ENCODE measurements at places on chromosomes 12 and 14. TPM values are rescaled to one million over a fixed set of nuclear protein-coding genes. Genes with fewer than 3 reads are reported as not detected.

The STYX gene
- total RNA-seq: 6.0 TPM

The CATSPERB gene
- 1.2 TPM for total RNA-seq

- no peak for DNase-seq
Observed at GRCh38 chr12:66449531-66449930, 147.2 kb downstream of the HELB start.

DNA sequence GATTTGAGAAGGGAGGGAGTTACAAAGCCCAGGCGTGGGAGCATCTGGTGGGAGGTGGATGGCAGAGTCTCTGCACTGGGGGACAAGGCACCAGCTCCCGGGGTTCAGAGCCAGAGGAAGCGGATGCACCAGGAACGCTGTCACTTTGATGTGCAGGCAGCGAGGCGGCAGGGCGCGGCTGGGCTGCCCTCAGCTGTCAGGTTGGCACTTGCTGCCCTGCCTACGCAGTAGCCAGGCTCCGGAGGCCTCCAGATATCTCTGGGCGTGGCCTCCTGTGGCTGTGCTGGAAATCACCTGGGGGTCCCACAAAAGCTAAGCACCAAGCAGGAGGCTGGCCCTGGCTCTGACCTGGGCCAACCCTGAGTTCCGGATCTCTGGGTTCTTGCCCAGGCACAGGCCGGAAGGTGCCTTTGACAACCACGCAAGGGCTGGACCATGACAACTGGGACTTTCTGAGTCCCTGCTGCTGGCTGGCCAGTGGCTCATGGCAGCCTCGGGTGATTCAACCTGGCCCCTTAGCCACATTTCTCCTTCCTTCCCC is 62.1 kb upstream of the MAP1LC3B2 start:
- DNase-seq: peak; percentile 10

The SIX1 gene
- total RNA-seq: not detected

- no peak for DNase-seq
Observed at GRCh38 chr14:30387871-30388270, 171.1 kb upstream of the G2E3 start.
